ENCODE measurements at places on chromosomes 7 and 10. TPM values are rescaled to one million over a fixed set of nuclear protein-coding genes. Genes with fewer than 3 reads are reported as not detected.

The MOGAT3 gene
- total RNA-seq: not detected

The LRRN3 gene
- total RNA-seq: 187 TPM

The SLC26A3 gene
- not detected for total RNA-seq

The SLC18A3 gene
- total RNA-seq: not detected

DNA sequence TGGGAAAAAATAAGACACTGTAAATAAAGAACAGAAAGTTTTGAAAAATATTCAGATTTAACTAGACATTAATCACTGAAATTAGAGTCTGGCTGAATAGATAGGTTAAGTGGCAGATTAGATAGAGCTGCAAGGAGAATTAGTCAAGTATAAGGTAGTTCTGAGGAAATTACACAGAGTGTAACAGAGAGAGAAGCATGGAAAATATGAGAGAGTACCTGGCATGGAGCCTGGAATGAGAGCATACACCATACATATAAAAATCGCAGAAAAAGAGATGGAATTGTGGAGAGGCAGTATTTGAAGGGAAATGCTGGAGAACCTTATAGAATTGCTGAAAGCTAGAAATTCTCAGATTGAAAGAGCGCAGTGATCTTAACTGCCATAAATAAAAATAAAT is 46.9 kb downstream of the ZNRF2 start:
- no peak overlapping the region for H3K4me3 ChIP-seq
- no peaks in the 10 kb centered on the region for H3K27me3 ChIP-seq
- DNase-seq: no peak
- H3K36me3 ChIP-seq: peaks cover 31% of the 10 kb centered on the region
- H3K27ac ChIP-seq: no peak overlapping the region
- peaks cover 47% of the 10 kb centered on the region for H3K4me1 ChIP-seq

The ARPC1A gene
- total RNA-seq: 50.6 TPM

The LYZL2 gene
- not detected for total RNA-seq
